ENCODE measurements at places on chromosomes 4 and X.
A peak's percentile ranks its signal among the peaks of the same experiment; 100 is the strongest.

DNA sequence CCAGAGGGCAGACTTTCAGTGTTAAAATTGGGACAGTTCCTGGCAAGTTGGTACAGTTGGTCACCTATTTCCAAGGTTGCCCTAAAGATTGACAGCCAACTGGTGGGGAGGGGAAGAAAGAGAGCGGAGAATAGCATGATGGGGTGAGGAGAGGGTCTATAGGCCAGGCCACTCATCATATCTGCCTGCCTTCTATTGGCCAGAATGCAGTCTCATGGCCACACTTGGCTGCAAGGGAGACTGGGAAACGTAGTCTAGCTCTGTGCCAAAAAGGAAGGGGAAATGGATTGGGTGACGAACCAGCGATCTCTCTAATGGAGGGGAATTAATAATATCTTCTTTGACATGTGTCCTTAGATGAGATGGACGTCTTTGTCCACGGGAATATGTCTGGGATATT lies 197.4 kb upstream of the ATP6AP2 start:
- no peak for DNase-seq

- DNase-seq, result no peak
Measured at GRCh38 chrX:6021316-6022091, 207.2 kb downstream of the NLGN4X start.

- no peak for DNase-seq
Measured at GRCh38 chr4:107993969-107994368, 4.3 kb downstream of the HADH start.

DNA sequence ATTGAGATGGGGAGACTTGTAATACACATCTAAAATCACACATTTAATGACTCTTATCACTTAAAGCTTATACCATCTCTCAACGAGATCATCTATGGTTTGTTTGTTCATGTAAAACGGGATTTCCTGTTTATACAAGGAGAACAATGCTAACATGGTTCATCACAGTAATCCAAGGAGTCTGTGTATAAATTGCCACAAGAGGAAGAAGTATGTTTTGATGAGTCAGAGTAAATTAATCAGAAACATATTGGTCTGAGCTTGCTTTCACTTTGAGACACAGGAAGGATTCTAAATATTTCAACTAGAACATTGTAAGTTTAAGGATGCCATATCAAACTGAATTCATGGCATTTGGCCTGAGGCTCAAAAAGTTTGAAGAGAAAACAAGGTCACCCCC lies 594.1 kb downstream of the GLUD2 start:
- DNase-seq, result peak; percentile 56

DNA sequence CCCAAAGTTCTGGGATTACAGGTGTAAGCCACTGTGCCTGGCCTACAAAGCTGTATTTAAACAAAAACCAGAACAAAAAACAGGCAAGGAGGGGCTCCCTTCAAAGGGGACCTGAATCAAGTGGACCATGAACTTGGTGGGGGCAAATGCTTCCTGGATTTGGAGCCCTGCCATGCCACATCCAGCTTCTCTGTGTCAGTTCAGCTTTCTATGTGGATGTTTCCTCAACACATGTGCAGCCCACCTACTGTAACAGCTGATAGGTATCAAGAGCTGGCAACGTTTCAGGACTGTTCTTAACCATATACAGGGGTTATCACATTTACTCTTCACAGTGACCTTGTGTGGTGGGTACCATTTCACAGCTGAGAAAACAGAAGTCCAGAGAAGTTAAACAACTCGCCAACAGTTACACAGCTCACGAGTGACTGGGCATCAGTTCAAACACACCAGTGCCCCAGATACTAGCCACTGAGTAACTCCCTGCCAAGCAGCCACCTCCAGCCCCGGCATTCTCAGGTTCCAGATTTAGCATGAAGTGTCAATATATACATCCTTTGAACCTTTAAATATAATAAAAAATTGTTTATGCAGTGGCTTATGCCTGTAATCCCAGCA lies 7.5 kb downstream of the GPR143 start:
- DNase-seq, result no peak

- DNase-seq, result no peak
Measured at GRCh38 chr4:124428648-124429047, 283.9 kb downstream of the ANKRD50 start.

Data from HS-5 (cell line).